ENCODE measurements at places on chromosomes 2 and 18.

GRCh38 chr18:12821408-12821807, 62.6 kb downstream of the PTPN2 start:
- peaks cover 1% of the 10 kb centered on the region for H3K36me3 ChIP-seq
- H3K27ac ChIP-seq = no peak overlapping the region
- no peak overlapping the region for H3K4me3 ChIP-seq
- H3K4me1 ChIP-seq = no peaks in the 10 kb centered on the region

GRCh38 chr2:144143294-144144151, 376.4 kb downstream of the ZEB2 start:
- peak overlapping the region; percentile 67 for H3K27ac ChIP-seq
- H3K4me1 ChIP-seq = peaks cover 15% of the 10 kb centered on the region
- no peaks in the 10 kb centered on the region for H3K27me3 ChIP-seq

GRCh38 chr18:26653943-26654615, 105.7 kb upstream of the KCTD1 start:
- H3K4me1 ChIP-seq = peaks cover 30% of the 10 kb centered on the region
- H3K4me3 ChIP-seq = no peak overlapping the region
- H3K27me3 ChIP-seq = no peaks in the 10 kb centered on the region
- peak overlapping the region; percentile 94 for H3K27ac ChIP-seq
- no peak for DNase-seq

GRCh38 chr2:5925604-5926003, 233.4 kb downstream of the SOX11 start:
- H3K36me3 ChIP-seq = no peaks in the 10 kb centered on the region
- DNase-seq = no peak
- H3K4me1 ChIP-seq = no peaks in the 10 kb centered on the region
- H3K27ac ChIP-seq = no peak overlapping the region
- H3K4me3 ChIP-seq = no peak overlapping the region
- no peaks in the 10 kb centered on the region for H3K27me3 ChIP-seq

DNA sequence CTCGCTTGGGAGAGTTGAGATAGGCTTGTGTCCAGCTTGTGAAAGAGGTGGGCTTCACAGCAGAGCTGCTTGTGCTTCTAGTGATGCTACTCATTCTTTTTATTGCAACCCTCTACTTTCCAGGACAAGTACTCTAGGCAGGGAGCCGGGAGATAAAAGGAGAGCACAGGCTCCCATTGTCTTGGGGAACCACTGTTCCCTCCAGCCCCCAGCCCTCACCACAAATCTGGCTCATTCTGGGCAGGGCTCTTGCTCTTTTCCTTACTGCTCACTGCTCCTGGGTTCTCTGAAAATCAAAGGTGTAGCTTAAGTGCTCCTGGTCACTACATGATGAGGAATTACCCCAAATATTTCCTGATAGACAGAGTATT, 81.4 kb downstream of the CABYR start:
- no peaks in the 10 kb centered on the region for H3K4me1 ChIP-seq
- no peak overlapping the region for H3K4me3 ChIP-seq
- no peak for DNase-seq
- H3K27me3 ChIP-seq = no peaks in the 10 kb centered on the region
- no peaks in the 10 kb centered on the region for H3K36me3 ChIP-seq

GRCh38 chr2:168210895-168211570, 36.4 kb downstream of the STK39 start:
- H3K36me3 ChIP-seq = no peaks in the 10 kb centered on the region
- H3K27me3 ChIP-seq = no peaks in the 10 kb centered on the region
- DNase-seq = no peak
- no peak overlapping the region for H3K4me3 ChIP-seq
- peaks cover 6% of the 10 kb centered on the region for H3K4me1 ChIP-seq

DNA sequence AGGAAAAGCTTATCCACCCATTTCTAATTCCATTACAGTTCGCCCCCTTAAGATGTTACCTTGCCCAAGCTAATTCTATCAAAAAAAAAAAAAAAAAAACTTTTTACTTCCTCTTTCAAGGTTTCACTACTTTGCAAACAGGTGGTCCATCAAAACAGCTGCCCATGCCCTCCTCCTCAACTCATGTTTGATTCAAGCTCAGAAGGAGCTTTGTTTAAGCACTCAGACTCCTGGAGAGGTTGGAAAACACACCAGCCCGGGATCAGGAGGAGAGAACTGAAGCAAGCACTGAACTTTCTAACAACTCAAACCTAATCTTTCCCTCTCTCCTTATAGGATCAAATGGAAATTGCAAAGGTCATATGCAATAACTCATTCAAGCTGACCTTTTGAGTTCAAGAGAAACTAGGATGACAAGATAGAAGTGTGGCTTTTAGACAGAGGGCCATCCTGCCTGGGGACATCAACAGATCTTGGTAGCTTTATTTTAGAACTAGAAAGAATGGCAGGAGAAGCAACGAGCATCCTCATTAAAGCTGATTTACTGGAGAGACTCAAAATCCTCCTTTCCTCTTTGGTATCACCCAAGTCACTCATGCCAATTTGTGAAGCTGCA, 28.3 kb upstream of the FZD7 start:
- H3K4me3 ChIP-seq = no peak overlapping the region
- no peaks in the 10 kb centered on the region for H3K27me3 ChIP-seq
- no peak overlapping the region for H3K27ac ChIP-seq
- no peaks in the 10 kb centered on the region for H3K36me3 ChIP-seq
- no peaks in the 10 kb centered on the region for H3K4me1 ChIP-seq

GRCh38 chr2:27591745-27592144, 8.9 kb downstream of the ZNF512 start:
- no peaks in the 10 kb centered on the region for H3K27me3 ChIP-seq
- H3K27ac ChIP-seq = no peak overlapping the region
- no peak overlapping the region for H3K4me3 ChIP-seq

Data from adrenal gland (tissue), 19 donors.